ENCODE measurements at places on chromosomes 2 and 18. TPM values are rescaled to one million over a fixed set of nuclear protein-coding genes. Genes with fewer than 3 reads are reported as not detected.

The FEV gene
- not detected for total RNA-seq

The ASB18 gene
- total RNA-seq: not detected

GRCh38 chr18:32566960-32567359 lies 96.3 kb upstream of the GAREM1 start:
- H3K36me3 ChIP-seq: no peaks in the 10 kb centered on the region
- no peaks in the 10 kb centered on the region for H3K27me3 ChIP-seq
- H3K27ac ChIP-seq: no peak overlapping the region
- no peaks in the 10 kb centered on the region for H3K4me1 ChIP-seq

DNA sequence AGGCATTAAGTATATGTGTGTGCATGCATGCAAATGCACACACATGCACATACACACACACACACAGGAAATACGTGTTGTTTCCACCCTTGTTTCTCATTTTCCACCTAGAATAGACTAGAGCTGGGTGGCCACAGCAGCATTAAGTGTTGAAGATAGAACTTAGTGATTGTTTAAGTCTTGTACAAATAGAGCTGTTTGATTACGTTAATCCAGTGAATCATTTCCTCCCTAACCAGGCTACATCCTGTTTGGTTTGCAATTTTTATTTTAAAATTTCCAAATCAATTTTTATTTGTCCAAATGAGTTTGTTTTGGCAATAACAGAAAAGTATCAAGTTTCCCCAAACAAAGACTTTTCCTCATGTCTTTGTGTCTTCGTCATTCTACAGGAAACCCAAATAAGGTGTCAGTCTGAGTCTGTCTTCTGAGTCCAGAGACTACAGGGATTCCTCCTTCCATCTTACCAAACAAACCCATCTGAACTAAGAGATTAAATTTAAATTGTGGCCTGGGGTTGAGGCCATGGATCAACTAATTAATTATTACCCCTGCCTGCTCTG lies 74.6 kb upstream of the GALNT5 start:
- H3K27me3 ChIP-seq: no peaks in the 10 kb centered on the region
- H3K36me3 ChIP-seq: peaks cover 5% of the 10 kb centered on the region
- DNase-seq: peak; percentile 91
- H3K4me3 ChIP-seq: peak overlapping the region; percentile 29
- peak overlapping the region; percentile 92 for H3K27ac ChIP-seq

- no peaks in the 10 kb centered on the region for H3K36me3 ChIP-seq
- H3K27ac ChIP-seq: no peak overlapping the region
- peaks cover 5% of the 10 kb centered on the region for H3K27me3 ChIP-seq
Measured at GRCh38 chr18:34862561-34862960, 152.5 kb downstream of the DTNA start.

- no peak overlapping the region for H3K4me3 ChIP-seq
- no peak for DNase-seq
- H3K4me1 ChIP-seq: no peaks in the 10 kb centered on the region
- H3K36me3 ChIP-seq: no peaks in the 10 kb centered on the region
- H3K27ac ChIP-seq: no peak overlapping the region
- no peaks in the 10 kb centered on the region for H3K27me3 ChIP-seq
Measured at GRCh38 chr18:43526426-43527145, 249.3 kb upstream of the SYT4 start.

The SNORC gene
- 8.2 TPM for total RNA-seq

- H3K4me3 ChIP-seq: no peak overlapping the region
- H3K27me3 ChIP-seq: no peaks in the 10 kb centered on the region
- no peak overlapping the region for H3K27ac ChIP-seq
Measured at GRCh38 chr2:68723181-68723580, 11.4 kb upstream of the ARHGAP25 start.

- H3K4me3 ChIP-seq: no peak overlapping the region
- no peak overlapping the region for H3K27ac ChIP-seq
- DNase-seq: no peak
- H3K4me1 ChIP-seq: no peaks in the 10 kb centered on the region
Measured at GRCh38 chr2:18514526-18515461, 45.7 kb downstream of the RDH14 start.

The MAB21L4 gene
- not detected for total RNA-seq

The GCG gene
- total RNA-seq: not detected

- H3K4me3 ChIP-seq: no peak overlapping the region
- H3K36me3 ChIP-seq: no peaks in the 10 kb centered on the region
- no peaks in the 10 kb centered on the region for H3K27me3 ChIP-seq
- peaks cover 5% of the 10 kb centered on the region for H3K4me1 ChIP-seq
- no peak overlapping the region for H3K27ac ChIP-seq
- no peak for DNase-seq
Measured at GRCh38 chr18:2510416-2510815, 60.9 kb downstream of the METTL4 start.

DNA sequence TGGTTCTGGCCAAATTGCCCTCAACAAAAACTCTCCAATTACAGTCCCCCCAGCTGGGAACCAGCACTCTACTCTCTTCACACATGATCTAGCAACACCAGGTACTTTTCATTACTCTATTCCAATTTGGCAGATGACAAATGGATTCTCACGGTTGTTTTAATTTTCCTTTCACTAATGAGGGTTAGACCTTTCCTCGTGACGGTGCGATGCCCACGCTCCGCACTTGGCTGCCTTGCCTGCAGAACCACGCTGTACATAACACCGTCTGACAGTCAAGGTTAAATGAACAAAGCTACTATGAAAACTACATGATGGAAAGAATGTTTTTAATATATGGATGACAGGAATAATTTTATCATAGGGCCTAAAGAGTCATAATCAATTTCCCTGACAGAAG lies 141.5 kb downstream of the FBXO15 start:
- no peaks in the 10 kb centered on the region for H3K4me1 ChIP-seq
- no peaks in the 10 kb centered on the region for H3K27me3 ChIP-seq
- no peaks in the 10 kb centered on the region for H3K36me3 ChIP-seq
- no peak overlapping the region for H3K4me3 ChIP-seq

GRCh38 chr2:86193901-86194567 lies 1.2 kb downstream of the IMMT start:
- peak; percentile 11 for DNase-seq
- H3K27ac ChIP-seq: peak overlapping the region; percentile 98
- H3K27me3 ChIP-seq: no peaks in the 10 kb centered on the region
- peaks cover 51% of the 10 kb centered on the region for H3K36me3 ChIP-seq
- H3K4me3 ChIP-seq: peak overlapping the region; percentile 95

- H3K4me1 ChIP-seq: no peaks in the 10 kb centered on the region
- H3K27me3 ChIP-seq: no peaks in the 10 kb centered on the region
- no peak overlapping the region for H3K4me3 ChIP-seq
- no peak for DNase-seq
- H3K36me3 ChIP-seq: no peaks in the 10 kb centered on the region
Measured at GRCh38 chr2:44679990-44680389, 261.5 kb upstream of the SIX3 start.

GRCh38 chr2:45096996-45097395 lies 87.7 kb upstream of the SIX2 start:
- no peaks in the 10 kb centered on the region for H3K4me1 ChIP-seq
- no peaks in the 10 kb centered on the region for H3K36me3 ChIP-seq
- H3K27me3 ChIP-seq: peaks cover 39% of the 10 kb centered on the region
- no peak overlapping the region for H3K27ac ChIP-seq
- DNase-seq: no peak
- no peak overlapping the region for H3K4me3 ChIP-seq

GRCh38 chr2:11014026-11014425 lies 102.3 kb downstream of the KCNF1 start:
- H3K27ac ChIP-seq: no peak overlapping the region
- H3K27me3 ChIP-seq: peaks cover 58% of the 10 kb centered on the region
- H3K4me1 ChIP-seq: no peaks in the 10 kb centered on the region
- H3K36me3 ChIP-seq: no peaks in the 10 kb centered on the region
- DNase-seq: no peak

The GLI2 gene
- 0.74 TPM for total RNA-seq

DNA sequence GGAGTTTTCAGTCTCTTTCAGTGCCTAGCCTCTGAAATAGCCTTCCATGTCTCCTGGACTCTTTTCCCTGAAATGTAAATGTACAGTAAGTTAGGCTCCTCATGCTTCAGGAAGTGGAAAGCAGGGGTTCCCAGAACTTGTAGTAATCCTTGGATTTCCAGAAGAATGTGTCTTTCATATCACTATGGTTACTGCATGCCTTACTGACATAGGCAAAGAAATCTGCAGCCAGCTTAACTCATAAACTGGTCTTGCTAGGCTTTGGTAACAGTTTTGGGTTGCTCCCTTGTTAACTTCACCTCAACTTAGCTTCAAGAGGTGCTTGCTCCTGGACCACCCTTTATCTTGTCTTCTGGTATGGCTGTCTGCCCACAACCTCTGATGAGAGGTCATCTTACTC lies 686.8 kb upstream of the DDX18 start:
- no peak for DNase-seq
- no peak overlapping the region for H3K4me3 ChIP-seq
- H3K4me1 ChIP-seq: no peaks in the 10 kb centered on the region

DNA sequence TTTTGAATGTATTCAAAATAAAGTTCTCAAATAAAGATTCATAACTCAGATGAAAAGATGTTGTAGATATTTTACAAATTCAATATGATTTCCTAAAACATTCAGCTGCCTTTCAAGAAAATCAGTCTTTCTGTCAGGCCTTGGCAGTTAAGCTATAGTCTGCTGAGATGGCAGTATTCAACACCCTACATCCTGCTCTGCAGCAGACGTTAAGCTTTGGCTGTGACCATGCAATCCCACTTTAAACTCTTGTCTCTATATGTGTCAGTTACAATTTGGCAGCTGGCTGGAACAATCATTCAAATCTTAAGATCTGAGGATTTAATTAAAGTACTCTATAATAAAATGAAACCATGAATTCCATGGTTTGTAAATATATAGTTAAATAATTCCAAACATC lies 567.3 kb upstream of the ZNF804A start:
- H3K27me3 ChIP-seq: no peaks in the 10 kb centered on the region
- no peak for DNase-seq
- peaks cover 6% of the 10 kb centered on the region for H3K36me3 ChIP-seq
- no peak overlapping the region for H3K27ac ChIP-seq

GRCh38 chr2:138087751-138088593 lies 123.7 kb downstream of the HNMT start:
- no peaks in the 10 kb centered on the region for H3K27me3 ChIP-seq
- no peak overlapping the region for H3K27ac ChIP-seq
- DNase-seq: peak; percentile 48
- H3K4me1 ChIP-seq: peaks cover 32% of the 10 kb centered on the region
- H3K4me3 ChIP-seq: no peak overlapping the region

DNA sequence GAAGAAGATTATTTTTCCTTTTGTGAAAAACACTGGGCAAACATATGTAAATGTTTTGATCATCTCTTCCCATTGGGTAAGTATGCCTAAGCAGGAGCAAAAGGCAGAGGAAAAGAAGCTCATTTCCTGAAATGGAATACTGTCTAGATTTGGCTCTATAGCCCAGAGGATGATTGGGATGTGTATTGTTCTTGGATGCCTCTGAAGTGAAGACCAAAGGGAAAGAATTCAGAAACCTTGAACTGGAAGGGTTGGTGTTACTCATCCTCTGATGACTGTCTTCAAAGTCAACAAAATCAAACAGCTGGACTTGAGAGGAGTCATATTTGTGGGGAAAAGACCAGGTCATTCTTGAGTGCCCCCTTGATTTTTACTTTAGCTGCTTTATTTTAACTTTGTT lies 112.6 kb upstream of the NT5C1B start:
- peaks cover 7% of the 10 kb centered on the region for H3K4me1 ChIP-seq
- DNase-seq: peak; percentile 38
- H3K4me3 ChIP-seq: no peak overlapping the region
- no peaks in the 10 kb centered on the region for H3K36me3 ChIP-seq

The CYTIP gene
- total RNA-seq: not detected

The TNFAIP6 gene
- total RNA-seq: 1.8 TPM

GRCh38 chr18:60069145-60069544 lies 169.3 kb downstream of the PMAIP1 start:
- H3K36me3 ChIP-seq: no peaks in the 10 kb centered on the region
- no peaks in the 10 kb centered on the region for H3K4me1 ChIP-seq
- no peak overlapping the region for H3K4me3 ChIP-seq
- no peak for DNase-seq
- H3K27ac ChIP-seq: no peak overlapping the region

The CD8B gene
- not detected for total RNA-seq

The ARHGAP15 gene
- not detected for total RNA-seq

- no peaks in the 10 kb centered on the region for H3K27me3 ChIP-seq
- no peaks in the 10 kb centered on the region for H3K36me3 ChIP-seq
- no peak for DNase-seq
- H3K27ac ChIP-seq: no peak overlapping the region
- no peaks in the 10 kb centered on the region for H3K4me1 ChIP-seq
Measured at GRCh38 chr2:41694536-41695049, 353.2 kb upstream of the PKDCC start.

DNA sequence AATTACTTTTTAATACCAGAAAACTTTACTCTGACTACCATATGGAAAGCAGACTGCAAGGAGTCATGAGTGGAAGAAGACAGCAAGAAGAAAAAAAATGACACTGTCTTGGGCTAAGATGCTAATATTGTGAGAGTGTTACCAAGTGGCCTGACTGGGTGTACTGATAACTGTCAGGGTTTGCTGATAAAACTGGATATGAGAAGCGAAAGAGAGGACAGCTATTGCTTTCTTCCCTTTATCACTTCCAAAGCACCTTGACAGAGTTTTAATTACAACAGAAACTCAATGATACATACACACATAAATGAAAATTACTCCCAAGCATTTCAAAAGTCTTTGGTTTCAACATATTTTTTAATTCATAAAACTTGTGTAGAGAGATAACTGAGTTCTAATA lies 368.5 kb downstream of the ZEB2 start:
- no peaks in the 10 kb centered on the region for H3K36me3 ChIP-seq
- no peak overlapping the region for H3K4me3 ChIP-seq
- H3K27me3 ChIP-seq: no peaks in the 10 kb centered on the region
- no peak overlapping the region for H3K27ac ChIP-seq
- no peak for DNase-seq

The RESP18 gene
- total RNA-seq: not detected

- H3K4me3 ChIP-seq: no peak overlapping the region
- DNase-seq: no peak
- H3K36me3 ChIP-seq: no peaks in the 10 kb centered on the region
- H3K4me1 ChIP-seq: no peaks in the 10 kb centered on the region
Measured at GRCh38 chr2:141311430-141311829, 819.4 kb downstream of the LRP1B start.

The NABP1 gene
- total RNA-seq: 96.3 TPM

DNA sequence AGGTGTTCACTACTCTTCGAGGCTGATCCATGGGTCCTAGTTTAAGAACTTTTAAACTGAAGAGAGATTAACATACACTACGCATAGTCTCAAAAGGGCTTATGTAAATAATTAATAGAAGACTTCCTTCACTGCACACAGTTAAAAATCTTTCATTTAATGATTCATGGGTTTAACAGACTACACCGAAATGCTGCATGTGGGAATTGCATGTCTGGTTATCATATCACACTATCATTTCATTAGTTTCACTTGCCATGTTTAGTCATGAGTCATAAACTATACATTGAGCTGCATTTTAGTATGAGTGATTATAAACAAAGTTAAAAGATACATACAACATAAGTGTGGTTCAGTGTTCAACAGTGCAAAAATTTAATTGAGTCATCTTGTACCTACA lies 31.2 kb downstream of the GLS start:
- H3K36me3 ChIP-seq: peaks cover 51% of the 10 kb centered on the region
- peaks cover 12% of the 10 kb centered on the region for H3K4me1 ChIP-seq
- H3K27me3 ChIP-seq: no peaks in the 10 kb centered on the region

GRCh38 chr2:80231421-80231820 lies 73.1 kb downstream of the LRRTM1 start:
- H3K36me3 ChIP-seq: no peaks in the 10 kb centered on the region
- DNase-seq: no peak
- H3K27ac ChIP-seq: no peak overlapping the region
- H3K4me3 ChIP-seq: no peak overlapping the region
- H3K4me1 ChIP-seq: no peaks in the 10 kb centered on the region

GRCh38 chr2:23518481-23519333 lies 133.7 kb downstream of the KLHL29 start:
- H3K27me3 ChIP-seq: no peaks in the 10 kb centered on the region
- H3K36me3 ChIP-seq: peaks cover 10% of the 10 kb centered on the region

The CYP27C1 gene
- total RNA-seq: not detected

The MYOM1 gene
- total RNA-seq: 0.21 TPM
